ENCODE measurements at places on chromosomes 1 and 21.

- DNase-seq, result no peak
These were observed 11.4 kb upstream of the KLHL12 start for GRCh38 chr1:202938287-202938925.

- no peak for DNase-seq
These were observed 56.1 kb downstream of the NDUFS5 start for GRCh38 chr1:39082010-39082799.

DNA sequence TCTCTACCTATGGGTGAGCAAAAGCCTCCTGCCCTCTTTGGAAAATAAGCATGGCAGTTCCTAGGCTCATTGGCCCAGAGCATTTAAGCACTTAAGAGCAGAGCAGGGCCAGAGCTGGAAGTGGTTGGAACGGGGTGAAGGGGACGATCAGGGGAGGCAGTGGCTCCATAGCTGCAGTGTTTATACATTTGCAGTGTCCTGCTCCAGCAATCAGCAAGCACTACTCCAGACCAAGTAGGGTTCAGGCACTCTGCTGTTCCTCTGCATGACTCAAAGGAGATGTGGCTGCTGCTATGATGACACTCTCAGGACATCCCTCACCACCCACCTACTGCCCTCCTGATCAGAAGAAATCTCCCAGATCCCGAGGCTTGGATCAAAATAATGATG, 55.0 kb downstream of the TRABD2B start:
- DNase-seq, result no peak

DNA sequence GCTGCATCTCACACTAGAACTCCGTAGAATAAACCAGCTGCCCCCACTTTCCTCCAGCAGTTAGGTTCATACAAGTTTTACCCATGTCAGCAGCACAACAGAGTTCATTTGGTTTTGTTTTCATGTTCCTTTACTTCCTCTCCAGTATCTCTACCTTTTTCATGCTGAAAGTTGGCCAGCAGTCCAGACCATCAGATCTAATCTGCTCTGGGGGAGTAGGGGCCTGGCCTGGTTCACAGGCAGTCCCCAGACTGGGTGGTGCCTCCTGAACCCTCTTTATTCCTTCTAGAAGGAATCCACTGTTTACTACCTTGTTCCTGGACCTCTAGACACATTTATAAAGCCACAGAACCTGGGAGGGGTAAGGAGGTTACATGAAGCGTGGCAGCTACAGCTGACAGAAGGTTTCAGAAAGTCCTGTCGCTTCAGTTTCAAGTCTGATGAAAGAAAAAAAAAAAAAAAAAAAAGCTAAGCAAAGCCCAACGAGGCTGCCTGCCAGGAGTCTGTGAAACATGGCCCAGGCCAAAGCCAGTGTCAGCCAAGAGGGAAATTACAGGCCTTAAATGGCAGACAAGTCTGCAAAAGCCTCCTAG, 184.6 kb upstream of the JUN start:
- DNase-seq, result peak; percentile 18

- no peak for DNase-seq
These were observed 176.2 kb downstream of the IGSF21 start for GRCh38 chr1:18283601-18284385.

DNA sequence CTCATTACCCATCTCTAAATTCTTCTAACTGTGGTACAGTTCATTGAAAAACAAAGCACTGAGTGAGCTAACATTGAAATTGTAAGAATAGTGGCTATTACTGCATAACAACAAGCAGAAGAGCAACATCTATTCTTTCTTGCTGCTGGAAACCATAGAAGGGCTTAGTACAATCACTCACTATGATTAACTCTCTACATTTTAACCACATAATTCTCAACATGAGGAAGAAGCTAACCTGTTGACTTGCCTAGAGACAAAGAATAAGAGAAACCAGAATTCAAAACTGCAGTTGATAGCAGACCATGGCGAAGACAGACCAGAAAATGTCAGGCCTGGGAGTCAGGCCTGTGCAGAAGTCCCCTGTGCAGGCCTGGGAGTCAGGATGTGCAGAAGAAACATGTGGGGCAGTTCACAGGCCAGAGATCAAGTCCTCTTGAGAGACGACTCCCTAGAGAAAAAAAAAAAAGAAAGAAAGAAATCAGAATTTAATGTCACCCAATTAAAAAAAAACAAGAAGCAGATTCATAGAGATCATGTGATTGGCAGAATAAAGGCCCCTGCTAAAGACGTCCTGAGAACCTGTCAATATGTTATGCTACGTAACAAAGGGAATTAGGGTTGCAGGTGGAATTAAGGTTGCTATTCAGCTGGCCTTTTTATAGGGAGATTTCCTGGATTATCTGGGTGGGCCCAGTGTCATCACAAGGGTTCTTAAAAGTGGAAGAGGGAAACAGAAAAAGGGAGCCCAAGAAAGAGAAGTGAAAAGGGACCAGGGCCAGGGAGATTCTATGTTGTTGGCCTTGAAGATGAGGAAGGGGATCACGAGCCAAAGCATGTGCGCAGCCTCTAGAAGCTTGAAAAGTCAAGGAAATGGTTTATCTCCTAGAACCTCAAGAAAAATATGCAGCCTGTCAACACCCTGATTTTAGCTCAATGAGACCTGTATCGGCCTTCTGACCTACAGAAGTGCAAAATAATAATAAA, 94.9 kb downstream of the MRPL39 start:
- DNase-seq, result no peak
